Hair follicle dermal papilla cell (primary cell): ENCODE measurements at places on chromosomes 6 and 20. TPM values are rescaled to one million over a fixed set of nuclear protein-coding genes. Genes with fewer than 3 reads are reported as not detected.

The CYP24A1 gene
- total RNA-seq = not detected in 2 replicates

The HTR1E gene
- total RNA-seq = not detected in 2 replicates

The SPATS1 gene
- not detected in 2 replicates for total RNA-seq

The MOXD1 gene
- 75.3 and 95.6 TPM in 2 replicates for total RNA-seq

The RSPO3 gene
- 13.6 and 14.9 TPM in 2 replicates for total RNA-seq

The ADGRF5 gene
- under 0.01 TPM in 2 replicates for total RNA-seq

The ELOVL2 gene
- 0.65 and 0.85 TPM in 2 replicates for total RNA-seq

The HMGCLL1 gene
- total RNA-seq = 0.16 and 0.24 TPM in 2 replicates

The EGFL8 gene
- total RNA-seq = 0.97 and 1.9 TPM in 2 replicates

The SS18L1 gene
- total RNA-seq = 14.2 and 16.2 TPM in 2 replicates

The CALHM6 gene
- 0.32 and 1.5 TPM in 2 replicates for total RNA-seq

The DYNLT2 gene
- total RNA-seq = 0.61 and 0.65 TPM in 2 replicates

The ADAM33 gene
- total RNA-seq = 194 and 229 TPM in 2 replicates

The CYP39A1 gene
- total RNA-seq = 4.4 and 4.5 TPM in 2 replicates

The ADGRB3 gene
- total RNA-seq = 0.61 and 2.1 TPM in 2 replicates

The FLRT3 gene
- 0.85 and 2.8 TPM in 2 replicates for total RNA-seq
